ENCODE measurements at places on chromosomes 16 and 17.

GRCh38 chr17:68172461-68172954 lies 75.3 kb upstream of the AMZ2 start:
- peak; percentile 56 for DNase-seq

- no peak for DNase-seq
Observed at GRCh38 chr17:17484451-17484899, 7.7 kb downstream of the MED9 start.

- DNase-seq, result no peak
Observed at GRCh38 chr17:57724026-57724728, 20.9 kb downstream of the CCDC182 start.

GRCh38 chr17:52517176-52517575 lies 358.7 kb upstream of the CA10 start:
- no peak for DNase-seq

DNA sequence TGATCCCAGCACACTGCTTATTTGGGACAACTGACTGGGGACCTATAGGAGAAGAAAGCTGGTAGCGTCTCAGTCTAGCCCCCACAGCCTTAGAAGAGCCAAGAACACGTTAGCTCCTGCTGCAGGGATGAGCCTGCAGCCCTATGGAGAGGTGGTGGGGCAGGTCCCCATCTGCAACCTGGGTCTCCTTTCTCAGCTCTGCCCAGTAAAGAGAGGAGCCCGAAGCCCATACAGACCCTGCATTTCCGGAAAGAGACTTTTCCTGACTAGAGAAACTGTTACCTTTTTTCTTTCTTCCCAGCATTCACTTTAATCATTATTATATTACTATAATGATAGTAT lies 788 bp downstream of the METTL22 start:
- DNase-seq, result no peak

GRCh38 chr17:2854143-2855055 lies 58.2 kb downstream of the RAP1GAP2 start:
- DNase-seq, result no peak

DNA sequence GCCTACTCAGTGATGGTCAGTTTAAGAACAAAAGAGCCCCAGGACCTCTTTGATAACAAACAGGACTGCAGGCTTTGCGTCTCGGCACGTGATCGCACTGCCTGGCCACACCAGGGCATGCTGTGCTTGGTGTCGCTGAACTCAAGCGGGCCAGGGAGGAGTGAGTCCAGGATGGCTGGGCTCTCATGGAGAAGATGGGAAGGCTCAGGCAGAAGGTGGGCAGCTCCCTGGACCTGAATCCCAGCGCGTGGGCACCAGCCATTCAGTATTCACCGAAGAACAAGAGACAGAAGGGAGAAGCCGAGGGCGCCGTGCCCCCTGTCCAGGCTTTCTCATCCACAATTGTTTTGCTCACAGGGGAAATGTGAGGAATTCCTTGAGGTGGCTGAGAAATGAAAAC lies 11.9 kb downstream of the KATNB1 start:
- DNase-seq, result no peak

DNA sequence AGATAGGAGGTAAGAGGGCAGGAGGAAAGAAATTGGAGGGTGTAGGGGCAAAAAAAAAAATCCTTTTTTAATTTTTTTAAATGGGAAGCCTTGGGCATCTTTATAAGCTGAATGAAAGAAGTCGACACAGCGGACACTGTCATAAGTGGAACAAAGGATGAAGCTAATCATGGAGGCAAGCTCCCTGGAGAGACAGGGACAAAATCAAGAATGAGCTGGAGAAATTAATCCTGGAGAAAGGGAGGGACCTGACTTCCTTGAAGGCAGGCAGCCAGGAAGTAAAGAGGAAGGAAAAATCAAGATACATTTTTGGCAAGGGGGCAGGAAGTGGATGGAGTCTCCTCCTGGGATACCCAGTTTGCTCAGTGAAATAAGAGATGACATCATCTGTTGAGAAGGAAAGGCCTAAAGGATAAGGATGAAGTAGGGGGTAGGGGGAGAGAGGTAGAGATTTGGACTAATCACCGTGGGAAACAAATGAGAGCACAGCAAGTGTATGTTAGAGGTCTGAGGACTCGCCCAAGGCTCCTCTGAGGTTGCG lies 179.3 kb downstream of the SLC39A11 start:
- no peak for DNase-seq

GRCh38 chr16:11752856-11753255 lies 10.2 kb upstream of the TXNDC11 start:
- no peak for DNase-seq

DNA sequence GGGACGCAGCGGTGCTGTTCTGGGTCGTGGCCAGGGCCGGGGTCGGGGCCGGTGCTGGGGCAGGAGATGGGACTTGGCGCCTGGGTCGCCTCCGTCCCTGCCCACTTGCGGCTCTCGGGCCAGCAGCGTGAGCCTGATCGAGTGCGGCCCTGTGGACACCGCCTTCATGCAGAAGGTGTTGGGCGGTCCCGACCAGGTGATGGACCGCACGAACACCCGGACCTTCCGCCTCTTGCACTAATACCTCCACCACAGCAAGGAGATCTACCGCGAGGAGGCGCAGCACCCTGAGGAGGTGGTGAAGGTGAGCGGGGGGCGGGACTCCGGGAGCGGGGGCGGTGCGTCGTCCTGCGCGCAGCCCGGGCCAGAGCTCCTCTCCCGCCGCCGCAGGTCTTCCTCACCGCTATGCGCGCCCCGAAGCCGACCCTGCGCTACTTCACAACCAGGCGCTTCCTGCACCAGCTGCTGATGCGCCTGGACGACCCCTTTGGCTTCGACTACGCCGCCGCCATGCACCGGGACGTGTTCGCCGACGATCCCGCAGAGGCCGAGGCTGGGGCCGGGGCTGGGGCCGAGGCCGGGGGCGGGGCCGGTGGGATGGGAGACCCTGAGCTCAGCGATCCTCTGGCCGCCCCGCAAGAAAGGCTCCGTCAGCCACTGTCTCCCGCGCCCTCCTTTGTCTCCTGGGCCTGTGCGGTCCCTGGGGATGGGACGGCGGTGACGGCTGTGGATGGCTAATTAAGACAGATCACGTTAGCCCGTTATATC lies 4.5 kb upstream of the HSD17B1 start:
- peak; percentile 68 for DNase-seq

DNA sequence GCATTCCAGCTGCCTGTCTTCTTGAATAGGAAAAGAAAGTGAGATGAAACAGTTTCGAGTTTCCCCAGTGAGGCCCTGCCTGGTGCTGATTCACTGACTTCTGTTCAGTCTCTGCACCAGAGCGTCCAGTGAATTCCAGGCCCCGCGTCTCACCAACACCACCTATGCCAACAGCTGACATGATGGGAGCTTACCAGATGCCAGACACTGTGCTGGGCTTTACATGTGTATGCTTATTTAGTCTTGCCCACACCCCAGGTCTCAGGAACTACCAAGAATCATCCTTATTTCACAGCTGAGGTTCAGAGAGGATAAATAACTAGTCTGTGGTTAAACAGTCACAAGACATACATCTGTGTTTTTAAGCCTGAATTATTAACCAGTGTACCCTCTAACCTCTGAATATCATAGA lies 29.1 kb upstream of the IRX6 start:
- DNase-seq, result no peak

- DNase-seq, result no peak
Observed at GRCh38 chr17:79038545-79039135, 14.7 kb downstream of the C1QTNF1 start.

GRCh38 chr17:64183815-64184214 lies 53.9 kb upstream of the ERN1 start:
- DNase-seq, result no peak

GRCh38 chr16:68276223-68276622 lies 11.9 kb downstream of the SLC7A6 start:
- no peak for DNase-seq

GRCh38 chr16:5971924-5972323 lies 874.3 kb upstream of the EEF2KMT start:
- DNase-seq, result no peak

DNA sequence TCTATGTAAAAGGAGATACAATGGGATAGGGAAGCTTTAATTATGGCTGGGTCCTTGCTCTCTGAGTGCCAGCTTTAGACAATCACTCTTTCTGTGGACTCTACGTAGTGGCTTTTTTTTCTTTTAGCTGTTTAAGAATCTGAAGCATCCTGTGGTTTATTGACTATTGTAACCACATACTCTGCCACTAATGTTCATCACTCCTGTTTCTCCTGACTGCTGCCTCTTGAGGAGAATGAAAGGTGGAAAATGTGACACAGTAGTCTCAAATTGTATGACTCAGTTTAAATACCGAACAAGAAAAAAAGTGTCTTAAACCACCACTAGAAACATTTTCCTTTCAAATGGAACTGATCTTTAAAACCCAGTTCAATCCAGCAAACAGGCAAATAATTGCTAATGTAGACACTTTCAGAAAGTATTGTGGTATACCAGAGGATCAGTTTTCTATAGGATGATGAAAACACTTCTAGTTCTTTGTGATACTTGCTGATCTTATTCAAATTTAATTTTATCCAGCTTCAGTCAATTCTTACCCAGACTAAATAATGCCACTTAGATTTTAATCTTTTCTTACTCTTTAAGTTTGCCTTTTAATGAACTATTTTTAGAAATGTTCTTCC lies 302.7 kb upstream of the PMFBP1 start:
- no peak for DNase-seq

DNA sequence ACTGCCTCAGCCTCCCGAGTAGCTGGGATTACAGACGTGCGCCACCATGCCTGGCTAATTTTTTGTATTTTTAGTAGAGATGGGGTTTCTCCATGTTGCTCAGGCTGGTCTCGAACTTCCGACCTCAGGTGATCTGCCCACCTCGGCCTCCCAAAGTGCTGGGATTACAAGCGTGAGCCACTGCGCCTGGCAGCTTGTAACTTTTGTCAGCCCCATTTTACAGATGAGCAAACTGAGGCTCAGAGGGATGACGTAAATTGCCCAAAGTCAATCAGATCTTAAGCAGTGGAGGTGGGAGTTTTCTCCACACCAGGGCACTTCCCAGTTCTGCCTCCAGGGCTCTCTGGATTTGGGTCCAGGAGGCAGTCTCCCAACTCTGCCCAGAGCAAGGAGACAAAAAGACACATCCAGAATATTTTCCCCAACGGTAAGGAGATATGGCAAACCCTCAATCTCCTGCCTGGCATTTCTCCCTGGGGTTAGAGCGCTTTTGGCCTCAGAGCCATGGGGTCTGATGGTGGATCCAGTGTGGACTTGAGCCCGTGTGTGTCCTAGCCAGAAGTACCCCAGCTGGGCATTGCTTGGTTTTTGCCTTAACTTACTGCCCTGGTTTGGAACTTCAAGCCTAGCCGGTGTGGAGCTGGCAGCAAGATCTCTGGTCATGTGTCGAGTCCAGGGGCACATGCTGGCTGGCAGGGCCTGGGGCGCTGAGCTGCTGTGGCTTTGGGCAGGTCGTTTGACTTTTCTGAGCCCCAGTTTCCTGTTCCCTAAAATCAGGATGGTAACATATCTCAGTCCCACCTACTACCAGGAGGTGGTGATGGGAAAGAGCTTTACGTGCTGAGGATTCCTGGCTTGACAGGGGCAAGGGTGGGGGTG lies 3.4 kb downstream of the ADAM11 start:
- DNase-seq, result no peak

DNA sequence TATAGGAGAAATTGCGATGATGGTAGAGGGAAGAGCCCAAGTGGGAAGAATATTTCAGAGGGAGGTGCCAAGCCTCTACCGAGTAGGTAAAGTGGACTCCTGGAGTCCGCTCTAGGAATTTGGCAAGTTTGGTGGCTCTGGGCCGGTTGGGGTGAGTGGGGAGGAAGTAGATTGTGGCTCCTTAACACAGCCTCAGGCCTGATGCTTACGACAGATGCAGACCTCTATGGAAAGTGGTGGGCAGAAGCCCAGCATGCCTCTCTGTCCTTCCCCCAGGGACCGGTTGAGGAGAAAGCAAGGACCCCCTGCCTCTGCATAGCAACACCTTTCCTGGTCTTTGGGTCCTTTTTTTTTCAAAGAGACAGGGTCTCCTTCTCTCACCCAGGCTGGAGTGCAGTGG lies 55.9 kb upstream of the SIAH1 start:
- no peak for DNase-seq

DNA sequence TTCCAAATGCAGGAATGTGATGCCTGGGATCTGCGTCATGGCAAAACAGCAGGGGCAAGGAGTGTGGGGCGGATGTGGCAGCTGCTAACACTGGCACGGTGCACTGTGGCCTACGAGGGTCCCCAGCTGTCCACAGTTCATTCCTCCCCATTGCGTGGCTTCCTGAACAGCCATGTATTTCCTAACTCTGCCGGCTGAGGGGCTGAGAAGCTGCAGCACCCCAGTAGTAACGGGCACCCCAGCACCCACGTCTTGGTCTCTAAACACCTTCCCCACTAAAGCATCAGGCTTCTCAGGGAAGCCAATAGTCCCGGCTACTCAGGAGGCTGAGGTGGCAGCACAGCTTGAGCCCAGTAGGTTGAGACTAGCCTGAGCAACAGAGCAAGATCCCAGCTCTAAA lies 47.6 kb downstream of the LMF1 start:
- no peak for DNase-seq

GRCh38 chr16:29978564-29979270 lies 5.0 kb downstream of the TAOK2 start:
- no peak for DNase-seq

- DNase-seq, result no peak
Observed at GRCh38 chr17:73029991-73030390, 62.5 kb downstream of the SLC39A11 start.

DNA sequence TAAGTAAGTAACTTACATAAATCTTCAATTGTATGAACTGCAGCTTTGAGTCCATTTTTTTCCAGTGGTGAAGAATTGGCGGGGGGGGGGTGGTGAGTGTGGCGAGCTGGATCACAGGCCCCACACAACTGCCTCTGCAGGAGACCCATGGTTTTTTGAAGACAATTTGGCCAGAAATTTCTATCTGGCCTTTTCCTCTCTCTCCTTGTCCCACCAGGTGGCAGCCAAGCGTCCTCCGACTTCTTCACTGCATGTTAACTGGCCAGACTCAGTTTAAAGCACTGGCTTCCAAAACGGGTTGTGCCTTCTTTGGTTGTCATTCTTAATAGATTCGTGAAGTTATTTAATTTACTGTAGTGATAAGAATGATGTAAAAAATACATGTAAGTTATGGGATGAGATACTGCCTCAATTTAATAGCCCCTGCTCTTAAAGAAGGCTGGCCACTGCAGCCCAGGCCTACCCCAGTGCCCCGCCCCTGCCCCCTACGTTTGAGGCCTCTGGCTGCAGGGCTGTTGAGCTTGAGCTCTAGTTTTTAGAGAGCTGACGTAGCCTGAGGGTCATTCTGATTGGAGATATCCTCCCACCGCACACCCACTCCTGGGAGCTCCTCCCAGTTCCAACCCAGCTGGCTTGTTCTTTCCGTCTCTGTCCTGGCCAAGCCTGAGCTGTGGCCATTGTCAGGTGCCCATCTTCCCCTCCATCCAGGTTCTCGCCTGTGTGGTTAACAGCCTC lies 36.4 kb downstream of the AKAP1 start:
- no peak for DNase-seq

- no peak for DNase-seq
Observed at GRCh38 chr17:9256751-9257629, 235.7 kb downstream of the NTN1 start.

Measured in activated effector memory CD4-positive, alpha-beta T cell treated with Interleukin-2 at 50 U/mL for 16 hours (primary cell).